Right forelimb (tissue), 1 donor: ENCODE measurements at places on chromosomes 1 and 21.

- no peak for DNase-seq
Measured at GRCh38 chr1:185500001-185500626, 183.1 kb upstream of the IVNS1ABP start.

DNA sequence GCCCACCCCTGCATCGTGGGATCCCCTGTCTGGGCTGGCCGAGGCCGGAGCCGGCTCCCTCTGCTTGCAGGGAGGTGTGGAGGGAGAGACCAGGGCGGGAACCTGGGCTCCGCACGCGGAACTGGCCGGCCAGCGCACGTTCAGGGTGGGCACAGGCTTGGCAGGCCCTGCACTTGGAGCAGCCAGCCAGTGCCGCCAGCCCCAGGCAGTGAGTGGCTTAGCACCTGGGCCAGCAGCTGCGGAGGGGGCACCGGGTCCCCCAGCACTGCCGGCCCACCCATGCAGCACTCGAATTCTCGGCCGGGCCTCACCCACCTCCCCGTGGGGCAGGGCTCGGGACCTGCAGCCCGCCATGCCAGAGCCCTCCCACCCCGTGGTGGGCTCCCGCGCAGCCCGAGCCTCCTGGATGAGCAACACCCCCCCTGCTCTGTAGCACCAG lies 422.6 kb downstream of the AMY1C start:
- no peak for DNase-seq

- DNase-seq: no peak
Measured at GRCh38 chr1:78143152-78143551, 97.4 kb downstream of the GIPC2 start.

- no peak for DNase-seq
Measured at GRCh38 chr1:246367041-246367440, 140.0 kb downstream of the SMYD3 start.
